Choroid plexus epithelial cell (primary cell): ENCODE measurements at places on chromosomes 2 and 18.
A peak's percentile ranks its signal among the peaks of the same experiment; 100 is the strongest.

DNA sequence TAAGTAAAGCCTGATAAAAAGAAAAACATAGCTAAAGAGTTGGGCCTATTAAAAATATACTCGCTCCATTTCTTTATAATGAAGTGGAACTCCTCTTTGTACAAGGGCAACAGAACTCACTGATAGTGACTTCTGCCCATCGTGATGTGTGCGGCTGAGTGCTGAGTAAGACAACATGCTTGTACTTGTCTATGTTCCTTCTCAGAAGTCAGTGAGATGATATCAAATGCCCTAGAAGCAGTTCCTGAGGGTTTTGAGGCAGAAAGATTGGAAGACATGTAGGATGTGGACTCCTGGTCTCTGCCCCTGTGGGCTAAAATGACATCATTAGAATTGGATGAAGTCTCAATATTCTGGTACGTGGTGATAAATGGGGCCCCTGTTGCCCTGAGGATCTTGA, 73.8 kb downstream of the USP40 start:
- no peak for DNase-seq

GRCh38 chr18:23415515-23415914, 37.6 kb upstream of the RIOK3 start:
- DNase-seq, result no peak

DNA sequence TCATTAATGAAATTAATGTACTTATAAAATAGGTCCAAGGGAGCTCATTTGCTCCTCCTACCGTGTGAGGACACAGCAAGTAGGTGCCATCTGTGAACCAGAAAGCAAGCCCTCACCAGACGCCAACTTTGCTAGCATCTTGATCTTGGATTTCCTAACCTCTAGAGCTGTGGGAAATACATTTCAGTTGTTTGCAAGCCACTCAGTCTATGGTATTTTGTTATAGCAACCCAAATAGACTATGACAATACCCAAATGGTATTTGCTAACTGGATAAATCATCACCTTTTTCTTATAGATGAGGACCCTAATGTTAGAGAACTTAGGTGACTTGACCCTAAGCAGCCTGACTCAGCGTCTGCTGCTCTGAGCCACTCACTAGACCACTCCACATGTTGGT, 379.6 kb downstream of the HRH4 start:
- no peak for DNase-seq

- DNase-seq, result no peak
These were observed 821.3 kb downstream of the LRRTM4 start for GRCh38 chr2:76700894-76701293.

- no peak for DNase-seq
These were observed 173.8 kb downstream of the NRXN1 start for GRCh38 chr2:50858156-50858555.

DNA sequence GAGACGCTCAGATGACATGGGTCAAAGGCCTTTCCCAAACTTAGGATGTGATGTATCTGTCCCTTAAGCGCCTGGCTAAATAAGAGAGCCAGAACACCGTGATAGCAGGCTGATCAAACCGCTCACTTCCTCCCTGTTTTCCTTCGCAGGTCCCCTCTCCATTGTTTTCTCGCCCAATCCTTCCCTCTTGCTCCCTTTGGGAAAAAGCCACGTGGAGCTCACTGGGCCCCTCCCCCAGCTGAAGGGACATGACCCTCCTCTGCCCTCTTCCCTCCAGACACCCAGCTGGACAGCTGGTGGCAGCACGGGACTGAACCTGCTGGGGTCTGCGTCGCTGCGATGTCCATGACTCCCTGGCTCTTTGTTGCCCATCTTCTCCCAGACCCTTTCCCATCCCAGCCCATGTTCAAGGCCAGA, 201.7 kb downstream of the TNS1 start:
- no peak for DNase-seq

DNA sequence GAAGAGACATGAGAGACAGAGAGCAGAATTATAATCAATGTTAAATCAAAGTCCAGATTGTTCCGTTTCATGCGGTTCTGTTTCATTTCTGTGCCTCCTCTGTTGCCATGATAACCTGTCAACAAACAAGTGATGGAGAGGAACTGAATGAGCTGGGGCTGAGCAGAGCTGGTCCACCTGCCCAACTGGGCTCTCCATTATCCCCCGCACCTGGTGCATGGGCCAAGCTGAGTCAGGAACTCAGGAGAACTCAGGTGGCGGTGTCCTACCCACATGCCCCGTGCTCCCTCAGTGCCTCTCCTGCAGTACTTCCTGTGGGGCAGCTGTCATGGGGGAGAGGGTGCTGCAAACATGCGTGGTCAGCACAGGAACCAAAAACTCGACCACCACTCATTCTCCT, 178.8 kb downstream of the TTC32 start:
- no peak for DNase-seq

- no peak for DNase-seq
These were observed 47.7 kb downstream of the PLCL1 start for GRCh38 chr2:197852108-197852507.

DNA sequence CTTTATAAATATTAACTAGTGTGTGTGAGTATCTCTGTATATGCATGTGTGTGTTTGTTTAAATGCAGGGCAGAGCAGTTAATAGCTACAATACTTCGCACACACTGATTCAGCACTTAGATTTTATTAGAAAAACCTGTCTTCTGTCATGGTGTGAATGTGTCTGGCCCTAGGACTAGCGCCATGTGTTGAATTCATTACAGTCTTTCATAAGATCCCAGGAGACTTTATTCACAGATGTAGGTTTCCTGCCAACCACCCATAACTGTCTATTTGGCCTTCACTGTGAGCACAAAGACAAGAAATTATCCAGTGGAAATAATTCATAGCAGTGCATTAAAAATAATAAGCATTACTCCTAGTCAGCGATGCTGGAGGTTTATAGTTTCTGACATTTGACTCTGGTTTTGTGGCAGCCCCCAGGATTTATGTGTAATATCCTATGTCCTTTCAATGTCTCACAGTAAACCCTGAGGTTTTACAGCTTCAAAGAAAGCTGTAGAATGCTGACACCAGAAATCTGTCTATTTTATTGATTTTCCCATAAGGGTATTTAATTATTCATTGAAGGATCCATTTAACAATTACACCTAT, 93.9 kb downstream of the ZNF804A start:
- DNase-seq, result peak; percentile 16

- no peak for DNase-seq
These were observed 60.5 kb downstream of the NCAPH start for GRCh38 chr2:96396095-96396494.

- DNase-seq, result no peak
These were observed 300.1 kb upstream of the DDX18 start for GRCh38 chr2:117514371-117514770.

DNA sequence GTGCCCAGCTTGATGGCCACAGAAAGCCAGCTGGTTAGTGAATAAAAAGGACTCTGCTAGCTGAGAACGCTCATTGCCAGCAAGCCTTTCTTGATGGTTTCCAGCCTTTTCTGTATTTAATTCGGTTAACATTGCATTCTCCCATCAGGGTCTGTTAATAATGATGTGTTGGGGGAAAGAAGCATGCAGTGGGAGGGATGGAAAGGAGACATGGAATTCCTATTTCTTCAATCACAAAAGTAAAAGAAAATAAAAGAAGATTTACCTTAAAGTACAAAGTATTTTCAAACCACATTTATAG, 141.9 kb upstream of the RBBP8 start:
- DNase-seq, result no peak

DNA sequence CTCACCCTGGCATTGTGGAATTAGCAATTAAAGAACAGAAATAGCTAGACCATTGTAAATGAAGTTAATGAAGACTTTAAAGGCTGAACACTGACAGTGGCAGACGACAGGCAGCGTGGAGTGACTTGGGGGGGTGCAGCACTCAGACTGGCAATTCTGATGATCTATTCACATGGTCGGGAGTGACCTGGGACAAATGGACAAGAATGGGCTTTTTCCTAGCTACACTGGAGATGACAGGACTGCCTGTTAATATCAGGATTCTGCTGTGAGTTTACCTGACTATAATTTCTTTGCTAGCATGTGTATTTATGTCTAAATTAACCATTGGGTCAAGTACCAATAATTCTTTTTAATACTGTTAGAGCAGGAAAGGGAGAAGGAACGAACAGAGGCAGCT, 199.6 kb downstream of the FBXO15 start:
- no peak for DNase-seq

- DNase-seq, result no peak
These were observed 39.6 kb downstream of the ZFP36L2 start for GRCh38 chr2:43186679-43187374.

DNA sequence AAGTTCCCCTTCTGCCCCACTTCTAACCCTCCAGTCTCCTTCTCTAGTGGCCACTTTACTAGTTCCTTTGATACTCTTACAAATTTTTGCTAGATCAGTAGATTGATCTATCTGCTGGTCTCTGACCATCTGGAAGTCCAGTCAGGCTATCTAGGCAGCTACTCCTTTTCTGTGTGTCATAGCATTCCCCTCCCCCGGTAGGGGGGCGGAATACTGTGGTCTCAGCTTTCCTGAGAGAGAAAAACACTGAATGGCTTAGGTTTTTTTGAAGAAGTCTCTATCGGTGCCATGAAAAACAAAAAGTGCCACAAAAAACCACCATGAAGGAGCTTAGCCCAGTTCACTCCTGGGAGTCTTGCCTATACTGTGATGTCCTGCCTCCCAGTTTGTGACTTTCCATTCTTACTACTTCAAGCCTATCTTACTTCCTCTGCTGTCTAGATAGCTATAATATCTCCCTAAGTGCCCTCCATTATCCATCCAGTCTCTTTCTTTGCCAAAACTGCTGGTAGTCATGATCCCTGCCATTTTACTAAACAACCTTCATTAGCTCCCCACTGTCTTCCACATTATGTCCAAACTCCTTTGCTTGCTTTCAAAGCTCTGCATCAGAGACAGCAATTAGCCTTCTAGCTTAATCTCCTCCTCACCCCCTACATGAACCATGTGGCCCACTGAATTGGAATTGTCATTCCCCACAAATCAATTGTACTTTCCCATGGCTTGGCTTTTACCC, 29.9 kb downstream of the TPGS2 start:
- peak; percentile 18 for DNase-seq

- no peak for DNase-seq
These were observed 51.3 kb downstream of the NRP2 start for GRCh38 chr2:205733648-205734047.

DNA sequence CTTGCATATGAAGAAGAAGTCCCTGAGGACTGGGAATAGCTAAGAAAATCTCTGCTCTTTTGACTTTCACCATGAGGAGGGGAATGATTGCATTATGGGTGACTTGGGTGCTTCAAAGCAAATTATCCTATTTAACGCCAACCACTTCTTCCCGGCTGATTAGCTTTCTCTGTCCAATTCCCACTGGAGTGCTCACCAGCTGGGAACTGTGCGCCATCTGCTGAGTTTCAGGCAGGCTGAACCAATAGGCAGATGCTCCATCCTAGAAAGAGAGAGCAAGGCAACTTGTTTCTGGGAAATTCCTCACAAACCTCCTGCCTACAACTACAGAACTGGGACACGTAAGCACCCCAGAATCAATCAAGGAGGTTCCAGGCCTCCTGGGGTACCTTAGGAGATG, 49.4 kb downstream of the POLE4 start:
- DNase-seq, result no peak

GRCh38 chr2:174873471-174873870, 109.2 kb upstream of the CHRNA1 start:
- peak; percentile 43 for DNase-seq

DNA sequence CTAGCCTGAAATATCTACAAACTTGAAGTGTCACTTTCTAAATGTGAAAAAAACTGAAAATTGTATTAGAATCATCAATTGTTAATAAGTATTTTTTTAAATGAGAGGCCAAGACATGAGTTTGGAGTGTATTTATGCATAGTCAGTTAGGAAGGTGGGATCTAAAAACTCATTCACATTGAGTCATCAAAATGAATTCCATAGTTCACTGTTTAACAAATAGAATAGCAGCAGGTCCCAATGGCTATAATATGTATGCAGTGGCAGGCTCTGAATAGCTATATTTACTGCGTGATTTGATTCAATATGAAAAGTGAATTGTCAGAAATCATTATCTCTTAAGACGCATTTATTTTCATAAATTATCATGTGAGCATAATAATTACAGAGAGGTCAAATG, 256.1 kb downstream of the ZNF385B start:
- no peak for DNase-seq

DNA sequence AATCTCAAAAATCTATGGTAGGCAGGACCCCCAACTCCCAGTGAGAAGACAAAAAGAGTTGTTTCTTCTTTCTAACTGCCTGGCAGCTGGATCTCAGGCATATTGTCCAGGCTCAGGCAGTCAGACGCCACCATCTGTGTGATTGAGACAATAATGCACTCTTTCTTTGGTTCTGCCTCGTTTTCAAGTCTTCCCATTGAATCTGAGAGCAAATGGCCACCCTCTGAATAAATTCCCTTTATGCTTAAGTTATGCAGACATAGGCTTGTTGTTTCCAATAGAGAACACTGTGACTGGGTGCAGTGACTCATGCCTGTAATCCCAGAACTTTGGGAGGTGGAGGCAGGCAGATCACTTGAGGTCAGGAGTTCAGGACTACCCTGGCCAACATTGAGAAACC, 15.3 kb upstream of the CD207 start:
- no peak for DNase-seq

GRCh38 chr2:219531639-219532377, 11.8 kb downstream of the CHPF start:
- DNase-seq, result no peak

DNA sequence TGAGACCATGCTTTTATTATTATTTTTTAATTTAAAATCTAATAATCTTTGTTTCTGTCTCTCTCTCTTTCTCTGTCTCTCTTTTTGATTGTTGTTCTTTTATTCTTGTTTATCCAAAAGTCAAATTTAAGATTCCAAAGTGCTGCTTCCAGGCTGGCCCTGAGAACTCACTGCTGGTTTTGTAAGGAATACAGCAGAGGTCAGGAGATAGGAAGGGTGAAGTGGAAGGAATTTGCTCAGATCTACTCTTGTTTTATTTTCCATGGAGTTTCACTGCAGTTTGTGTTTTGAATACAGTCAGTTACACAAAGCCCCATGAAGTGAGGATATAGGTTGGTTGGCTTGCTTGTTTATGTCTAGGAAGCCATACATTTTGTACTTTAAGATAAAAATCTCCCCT, 168.1 kb downstream of the MIB1 start:
- no peak for DNase-seq

GRCh38 chr2:42230891-42231290, 61.7 kb downstream of the EML4 start:
- peak; percentile 17 for DNase-seq

GRCh38 chr2:129912871-129913694, 66.4 kb upstream of the RAB6C start:
- no peak for DNase-seq

DNA sequence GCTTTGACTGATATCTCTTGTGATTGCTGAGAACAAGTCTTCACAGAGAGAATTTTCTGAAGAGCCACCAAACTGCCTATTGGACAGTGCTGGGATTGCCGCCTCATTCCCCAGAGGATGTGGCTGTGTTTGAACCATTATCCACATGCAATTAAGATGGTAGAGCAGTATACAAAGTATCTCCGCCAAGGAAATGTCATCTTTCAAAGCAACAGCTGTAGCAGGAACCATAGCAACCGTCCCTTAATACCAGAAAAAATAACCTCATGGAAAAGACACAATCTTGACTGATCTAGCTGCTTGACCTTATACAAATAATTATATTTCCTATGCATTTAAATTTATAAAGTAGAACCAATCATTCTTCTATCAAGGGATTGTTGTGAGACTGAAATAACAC, 772.6 kb upstream of the FAM98A start:
- DNase-seq, result no peak

GRCh38 chr2:127608061-127609030, 37.6 kb upstream of the GPR17 start:
- DNase-seq, result no peak

- DNase-seq, result no peak
These were observed 78.4 kb downstream of the KANSL1L start for GRCh38 chr2:210092791-210093190.
